ENCODE measurements at places on chromosomes 4 and X.

DNA sequence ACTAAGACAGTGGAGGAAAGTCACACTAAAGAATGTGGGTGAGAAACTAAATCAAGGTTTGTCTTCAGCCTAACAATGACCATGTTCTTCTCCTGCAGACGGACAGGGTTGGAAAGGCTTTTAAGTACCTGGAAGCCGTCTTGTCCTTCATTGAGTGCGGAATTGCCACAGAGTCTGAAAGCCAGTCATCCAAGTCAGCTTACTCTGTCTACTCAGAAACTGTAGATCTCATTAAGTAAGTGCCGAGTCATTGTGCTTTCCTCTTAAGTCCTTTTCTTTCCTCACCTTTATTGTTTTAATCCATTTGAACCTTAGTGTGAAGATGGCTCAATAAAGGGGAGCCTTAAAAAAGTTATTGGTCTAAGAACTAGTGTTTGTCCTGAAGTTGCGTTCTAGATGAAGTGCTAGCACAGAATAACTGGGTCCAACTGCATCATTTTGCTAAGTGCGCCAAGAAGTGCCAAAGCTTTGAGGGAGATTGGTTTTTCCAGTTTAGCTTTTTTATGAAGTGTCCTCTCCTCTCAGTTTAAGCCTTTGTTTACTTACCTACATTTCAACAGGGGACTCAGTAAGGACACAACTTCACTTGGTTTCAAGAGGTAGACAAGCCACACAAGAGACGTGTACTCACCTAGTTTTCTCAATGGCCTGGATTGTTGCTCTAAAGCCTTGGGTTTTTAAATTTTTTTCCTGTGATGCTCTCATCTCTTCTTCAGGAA, 89.3 kb downstream of the KLHL8 start:
- DNase-seq = no peak

DNA sequence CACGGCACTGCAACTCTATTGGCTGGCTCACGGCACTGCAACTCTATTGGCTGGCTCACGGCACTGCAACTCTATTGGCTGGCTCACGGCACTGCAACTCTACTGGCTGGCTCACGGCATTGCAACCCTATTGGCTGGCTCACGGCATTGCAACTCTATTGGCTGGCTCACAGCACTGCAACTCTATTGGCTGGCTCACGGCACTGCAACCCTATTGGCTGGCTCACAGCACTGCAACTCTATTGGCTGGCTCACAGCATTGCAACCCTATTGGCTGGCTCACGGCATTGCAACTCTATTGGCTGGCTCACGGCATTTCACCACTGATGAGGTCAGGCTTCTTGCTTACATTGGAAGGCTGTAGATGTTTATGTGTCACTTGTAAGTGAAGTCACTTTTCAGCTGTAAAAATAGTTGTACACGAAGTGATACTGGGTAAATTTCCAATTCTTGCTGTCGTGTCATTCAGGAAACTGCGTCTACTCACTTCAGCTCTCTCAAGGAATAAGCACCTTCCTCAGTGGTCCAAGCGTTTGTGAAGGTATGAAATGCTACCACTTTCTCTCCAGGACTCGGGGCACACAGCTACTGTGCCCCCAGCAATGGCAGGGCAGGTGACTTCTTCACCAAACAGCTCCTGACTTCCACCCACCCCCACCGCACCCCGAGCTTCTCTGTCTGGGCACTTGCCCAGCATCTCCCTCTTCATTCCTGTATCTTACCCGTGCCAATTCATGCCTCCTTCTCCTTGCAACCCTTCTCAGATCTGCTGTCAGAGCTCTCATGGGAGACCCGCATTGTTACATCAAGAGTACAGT, 141.3 kb downstream of the AFAP1 start:
- DNase-seq = no peak

DNA sequence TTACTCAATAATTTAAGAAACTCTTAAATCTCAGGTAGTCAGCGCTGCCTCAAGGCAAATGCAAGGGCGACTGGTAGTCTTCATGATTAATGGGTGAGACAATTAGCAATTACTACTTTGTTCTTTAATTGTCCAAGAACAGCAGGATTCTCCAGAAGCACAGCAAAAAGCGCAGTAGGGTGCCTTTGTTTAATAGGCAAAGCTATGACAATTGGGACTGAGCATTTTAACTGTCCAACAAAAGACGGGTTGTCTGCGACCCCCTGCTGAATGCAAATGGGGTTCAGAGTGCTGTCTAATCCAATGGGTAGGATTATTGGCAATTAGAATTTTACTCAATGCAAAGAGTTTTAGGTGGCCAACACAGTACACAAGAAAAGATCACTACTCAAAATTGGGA, 286.1 kb downstream of the CHIC1 start:
- no peak for DNase-seq

GRCh38 chr4:5747738-5748375, 36.9 kb downstream of the EVC start:
- DNase-seq = no peak

- no peak for DNase-seq
Measured at GRCh38 chr4:36168127-36168878, 76.0 kb downstream of the ARAP2 start.

DNA sequence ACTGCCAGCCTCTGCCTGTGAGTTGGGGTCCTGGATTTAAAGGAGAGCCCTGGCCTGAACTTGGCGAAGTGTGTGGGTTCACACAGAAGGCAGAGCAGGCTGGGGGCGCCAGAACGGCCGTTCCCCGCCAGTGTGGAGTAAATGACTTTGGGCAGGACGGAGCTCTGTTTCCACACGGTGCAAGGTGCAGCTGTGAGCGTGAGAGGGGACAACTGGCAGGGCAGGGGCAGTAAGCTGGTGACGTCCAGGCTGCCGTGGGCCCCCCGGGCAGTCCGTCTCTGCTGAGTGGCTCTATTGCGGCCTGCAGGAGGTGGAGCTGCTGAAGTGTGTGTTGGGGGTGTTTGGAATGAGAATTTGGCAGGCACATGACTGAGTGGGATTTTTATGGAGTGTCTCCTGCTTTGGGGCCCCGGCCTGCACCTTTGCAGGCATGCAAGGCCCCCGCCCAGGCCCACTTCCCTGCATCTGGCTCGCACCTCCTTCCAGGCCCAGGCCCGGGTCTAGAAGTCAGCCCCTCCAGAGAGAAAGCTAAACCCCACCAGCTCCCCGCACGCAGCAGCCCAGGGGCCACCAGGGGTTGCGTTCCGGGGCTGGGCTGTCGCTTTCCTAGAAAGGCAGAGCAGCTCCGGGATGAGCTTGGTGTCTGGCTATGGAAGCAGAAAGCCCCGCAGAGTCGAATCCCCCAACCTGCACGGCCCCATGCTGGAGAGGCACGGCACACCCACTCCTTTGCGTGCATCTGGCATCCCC, 62.2 kb upstream of the GRPEL1 start:
- no peak for DNase-seq

DNA sequence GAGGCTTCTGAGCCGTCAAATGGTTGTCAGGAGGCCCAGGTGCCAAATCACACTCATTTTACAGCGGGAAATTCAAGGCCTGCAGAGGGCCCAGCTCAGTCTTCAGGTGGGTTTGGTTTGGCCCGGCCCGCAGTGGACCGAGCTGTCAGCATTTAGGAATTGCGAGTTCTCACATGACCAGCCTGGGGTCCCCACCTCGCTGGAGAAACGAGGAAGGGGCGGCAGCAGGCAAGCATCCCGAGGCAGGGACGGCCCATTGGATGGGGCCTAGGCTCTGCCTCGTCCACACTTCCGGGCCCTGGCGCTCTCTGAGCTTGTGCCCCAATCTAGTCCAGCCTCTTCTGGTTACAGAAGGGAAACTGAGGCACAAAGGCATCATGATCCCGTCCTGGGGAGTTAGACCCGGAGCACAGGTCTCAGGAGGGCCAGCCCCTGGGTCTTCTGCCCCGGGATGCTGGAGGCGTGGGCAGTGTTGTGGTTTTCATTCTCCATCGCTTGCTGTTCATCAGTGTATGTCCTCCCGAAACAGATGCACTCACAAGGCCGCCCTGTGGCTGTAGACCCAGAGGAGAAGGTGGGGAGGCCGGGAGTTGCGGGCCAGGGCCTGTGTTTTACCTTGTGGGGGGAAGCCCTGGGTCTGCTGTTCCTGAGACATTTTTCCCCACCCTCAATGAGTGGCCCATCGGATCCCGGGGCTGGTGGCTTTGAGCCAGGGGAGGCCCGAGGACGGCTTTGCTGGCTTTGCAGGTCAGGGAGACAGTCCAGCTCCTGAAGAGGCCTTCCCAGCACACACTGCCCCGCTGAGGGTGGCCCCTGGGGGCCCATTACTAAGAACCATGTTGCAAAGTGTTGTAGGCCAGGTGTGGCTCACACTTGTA, 8.9 kb downstream of the PSAPL1 start:
- no peak for DNase-seq

DNA sequence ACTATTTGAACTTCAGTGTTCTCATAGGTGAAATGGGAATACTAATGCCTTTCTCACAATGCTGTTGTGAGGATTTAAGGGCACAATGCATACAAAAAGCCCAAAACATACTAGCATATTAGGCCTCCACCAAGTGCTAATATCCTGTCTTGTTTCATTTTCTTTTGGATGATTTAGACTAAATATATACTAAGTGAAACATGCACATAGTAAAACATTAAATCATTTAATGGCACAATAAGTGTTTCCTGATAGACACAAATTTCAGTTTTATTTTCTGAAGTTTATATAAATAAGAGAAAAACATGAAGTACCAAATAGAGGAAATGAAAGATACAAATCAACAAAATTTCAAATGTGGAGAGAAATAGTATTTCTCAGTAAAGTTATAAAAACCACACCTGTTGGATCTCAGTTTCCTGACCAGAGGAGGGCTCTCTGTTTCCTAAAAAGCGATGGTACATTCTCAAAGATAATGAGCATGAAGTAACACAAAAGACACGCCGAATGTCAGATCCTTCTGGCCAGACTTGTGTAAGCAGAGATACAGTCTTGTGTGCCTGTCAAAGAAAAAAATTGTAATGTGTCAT, 25.1 kb downstream of the DDX60 start:
- no peak for DNase-seq

GRCh38 chr4:152957437-152958171, 21.5 kb downstream of the FHDC1 start:
- no peak for DNase-seq

- no peak for DNase-seq
Measured at GRCh38 chrX:112991801-112992200, 151.2 kb upstream of the AMOT start.

DNA sequence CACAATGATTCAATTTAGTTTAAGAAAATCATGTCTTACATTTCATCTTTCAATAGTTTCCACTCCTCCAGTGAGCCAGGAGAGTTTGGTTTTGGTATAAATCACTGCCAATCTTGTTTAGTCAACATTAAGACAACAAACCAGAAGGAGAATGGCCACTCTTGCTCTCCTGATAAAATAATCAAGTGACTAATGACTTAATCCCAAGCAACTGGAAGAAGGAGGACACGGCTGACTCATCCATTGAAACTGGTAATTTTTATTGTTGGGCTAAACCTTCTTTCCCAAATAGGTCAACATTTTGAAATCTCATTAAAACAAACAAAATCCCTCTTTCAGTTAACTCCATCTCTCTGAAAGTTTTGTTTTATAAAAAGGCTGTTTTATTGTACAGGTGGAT, 230.2 kb downstream of the CLCN4 start:
- DNase-seq = no peak

GRCh38 chr4:83012200-83012686, 1.6 kb upstream of the LIN54 start:
- DNase-seq = peak; percentile 32

DNA sequence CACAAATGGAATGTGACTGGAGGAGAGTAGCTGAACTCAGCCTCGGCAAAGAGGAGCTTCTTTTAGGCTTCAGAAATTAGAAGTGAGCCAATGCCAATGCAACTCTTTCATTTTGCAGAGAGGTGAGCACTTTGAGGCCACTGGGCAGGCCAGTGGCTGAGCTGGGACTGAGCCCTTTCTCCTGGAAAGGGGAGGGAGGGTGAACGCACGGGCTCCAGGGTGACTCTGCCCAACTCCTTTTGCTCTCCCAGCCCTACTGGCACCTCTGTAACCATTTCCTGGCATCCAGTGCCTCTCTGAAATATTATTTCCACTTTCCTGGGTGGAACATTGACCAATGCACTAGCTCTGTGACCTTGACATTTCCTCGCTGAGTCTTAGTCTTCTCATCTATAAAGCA, 88.1 kb downstream of the SLC2A9 start:
- no peak for DNase-seq

DNA sequence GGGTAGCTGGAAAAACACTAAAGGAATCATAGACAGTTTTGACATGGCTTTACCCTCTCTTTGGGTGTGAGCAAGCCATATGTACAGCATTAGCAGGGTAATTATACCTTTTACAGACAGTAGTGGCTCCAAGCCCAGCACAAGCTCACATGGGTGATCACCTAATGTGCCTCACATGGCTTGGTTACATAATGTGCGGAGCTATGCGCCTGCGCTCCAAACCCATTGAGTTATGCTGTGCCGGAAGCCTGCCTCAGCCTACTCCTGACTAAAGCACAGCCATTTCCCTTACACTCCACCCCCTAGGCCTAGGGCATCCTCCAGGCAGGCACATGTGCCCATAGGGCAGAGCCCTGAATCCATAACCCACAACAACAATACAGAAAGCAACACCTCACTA, 6.5 kb upstream of the TSPAN5 start:
- no peak for DNase-seq

GRCh38 chr4:2252530-2253091, 9.3 kb downstream of the MXD4 start:
- DNase-seq = no peak

DNA sequence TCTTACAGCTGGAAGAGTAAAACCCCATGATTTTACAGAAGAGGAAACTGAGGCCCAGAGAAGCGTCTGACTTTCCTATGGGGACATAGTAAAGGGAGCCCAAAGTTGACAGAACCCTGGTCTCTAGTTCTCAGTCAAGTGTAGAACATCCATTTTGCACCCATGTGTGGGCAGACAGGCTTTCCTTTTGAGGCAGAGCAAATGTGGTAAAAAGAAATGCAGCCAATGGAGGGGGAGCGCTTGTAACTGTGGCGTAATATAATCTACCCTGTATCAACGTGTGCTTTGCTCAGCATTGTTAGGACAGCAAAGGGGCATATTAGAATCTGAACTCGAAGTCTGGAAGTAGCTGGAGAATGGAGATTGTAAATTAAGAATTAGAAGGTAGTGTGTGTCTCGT, 8.8 kb downstream of the MAMLD1 start:
- no peak for DNase-seq

- DNase-seq = no peak
Measured at GRCh38 chrX:71454222-71454621, 78.7 kb upstream of the OGT start.

DNA sequence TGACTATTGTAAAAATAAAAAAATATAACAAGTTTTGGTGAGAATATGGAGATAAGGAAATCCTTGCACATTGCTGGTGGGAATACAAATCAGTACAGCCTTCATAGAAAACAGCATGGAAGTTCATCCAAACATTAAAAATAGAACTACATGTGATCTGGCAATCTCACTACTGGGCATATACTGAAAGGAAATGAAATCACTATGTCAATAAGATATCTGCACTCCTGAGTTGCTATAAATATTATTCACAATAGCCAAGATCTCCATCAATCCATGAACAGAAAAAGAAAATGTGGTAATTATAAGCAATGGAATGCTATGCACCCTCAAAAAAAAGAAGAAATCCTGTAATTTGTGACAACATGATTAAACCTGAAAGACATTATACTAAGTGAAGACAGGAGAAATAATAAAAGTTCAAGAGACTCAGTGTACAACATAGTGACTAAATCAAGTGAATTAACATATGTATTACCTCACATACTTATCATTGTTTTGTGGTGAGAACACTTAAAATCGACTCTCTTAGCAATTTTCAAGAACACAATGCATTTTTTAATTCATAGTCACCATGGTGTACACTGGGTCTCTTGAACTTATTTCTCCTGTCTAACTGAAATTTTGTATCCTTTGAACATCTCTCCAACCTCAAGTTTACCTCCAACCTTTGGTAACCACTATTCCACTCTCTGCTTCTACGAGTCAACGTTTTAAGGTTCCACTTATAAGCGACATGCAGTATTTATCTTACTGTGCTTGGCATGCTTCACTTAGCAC, 1703.7 kb upstream of the AGA start:
- DNase-seq = no peak

Data from anterior cingulate cortex (tissue), 58 donors.